ENCODE measurements at places on chromosomes 13 and 19.

DNA sequence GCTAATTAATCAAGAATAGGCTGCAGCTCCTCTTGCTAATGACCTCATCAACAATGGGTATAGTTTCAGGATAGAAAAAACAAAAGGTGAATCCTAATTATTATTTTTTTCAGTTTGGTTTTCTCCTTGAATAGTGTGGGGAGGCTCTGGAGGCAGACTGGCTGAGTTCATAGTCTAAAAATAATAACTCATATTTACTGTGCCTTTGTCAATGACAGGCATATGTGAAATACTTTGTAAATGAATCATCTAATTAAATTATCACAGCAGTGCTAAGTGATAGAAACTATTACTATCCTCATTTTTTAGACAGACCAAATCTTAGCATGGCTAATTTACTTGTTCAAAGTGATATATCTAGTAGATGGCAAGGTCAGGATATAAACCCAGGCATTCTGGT, 1261.0 kb upstream of the SLC10A2 start:
- no peak for DNase-seq

DNA sequence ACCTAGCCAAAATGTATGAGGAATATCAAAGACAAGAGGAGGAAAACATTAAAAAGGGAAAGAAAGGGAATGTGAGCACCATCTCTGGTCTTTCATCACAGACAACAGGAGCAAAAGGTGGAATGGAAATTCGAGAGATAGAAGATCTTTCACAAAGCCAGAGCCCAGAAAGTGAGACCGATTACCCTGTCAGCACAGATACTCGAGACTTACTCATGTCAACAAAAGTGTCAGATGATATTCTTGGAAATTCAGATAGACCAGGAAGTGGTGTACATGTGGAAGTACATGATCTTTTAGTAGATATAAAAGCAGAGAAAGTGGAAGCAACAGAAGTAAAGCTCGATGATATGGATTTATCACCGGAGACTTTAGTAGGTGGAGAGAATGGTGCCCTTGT, 217.0 kb downstream of the NBEA start:
- DNase-seq: no peak

- no peak for DNase-seq
These were observed 432.1 kb downstream of the TBC1D4 start for GRCh38 chr13:75049735-75050335.

DNA sequence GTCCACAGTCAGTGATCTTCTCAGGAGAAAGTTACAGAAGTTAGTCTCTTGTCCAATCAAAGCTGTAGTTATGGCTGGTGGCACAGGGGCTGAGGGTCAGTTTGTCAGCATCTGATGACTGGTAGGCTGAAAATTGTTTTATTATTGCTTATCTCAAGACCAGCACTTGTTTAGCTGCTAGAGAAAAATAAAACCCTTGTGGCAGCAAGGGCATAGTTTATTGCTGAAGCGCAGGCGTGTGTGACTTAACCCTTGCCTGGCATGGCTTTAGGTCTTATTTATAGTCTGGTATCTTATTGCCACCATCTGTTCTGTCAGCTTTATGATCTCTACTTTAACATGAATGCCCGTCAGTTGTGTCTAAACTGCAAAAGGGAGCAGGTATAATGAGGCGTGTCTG, 154.7 kb downstream of the USP12 start:
- no peak for DNase-seq

GRCh38 chr13:102873653-102874052, 27.8 kb downstream of the ERCC5 start:
- DNase-seq: no peak

GRCh38 chr19:1513499-1514294, 878 bp upstream of the ADAMTSL5 start:
- no peak for DNase-seq

- DNase-seq: no peak
These were observed 988 bp downstream of the LRRC4B start for GRCh38 chr19:50567052-50567841.

DNA sequence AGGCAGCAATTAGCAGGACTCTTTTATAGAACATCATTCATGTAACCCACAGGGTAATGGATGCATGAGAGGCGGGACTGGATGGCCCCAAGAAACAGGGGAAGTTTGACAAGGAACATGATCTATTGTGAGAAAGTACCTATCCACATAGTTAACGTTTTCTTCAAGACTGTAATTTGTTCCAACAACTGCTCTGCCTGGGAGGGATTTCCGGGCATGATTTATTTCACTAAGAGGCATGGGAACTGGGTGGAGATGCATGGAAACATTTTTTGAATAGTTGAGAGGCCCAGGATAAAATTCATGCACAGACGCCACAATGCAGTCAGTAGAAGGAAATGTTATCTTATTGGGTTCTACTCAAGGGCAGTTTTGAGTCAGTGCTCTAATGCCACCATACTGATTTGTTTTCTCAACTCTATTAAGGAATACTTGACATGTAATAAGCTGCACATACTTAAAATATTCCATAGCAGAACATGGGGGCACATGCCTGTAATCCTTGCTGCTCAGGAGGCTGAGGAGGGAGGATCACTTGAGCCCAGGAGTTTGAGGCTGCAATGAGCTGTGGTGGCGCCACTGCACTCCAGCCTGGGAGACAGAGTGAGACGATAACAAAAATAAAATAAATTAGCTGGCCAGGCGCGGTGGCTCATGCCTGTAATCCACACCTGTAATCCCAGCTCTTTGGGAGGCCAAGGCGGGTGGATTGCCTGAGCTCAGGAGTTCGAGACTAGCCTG, 9.9 kb upstream of the ATG4D start:
- DNase-seq: no peak

DNA sequence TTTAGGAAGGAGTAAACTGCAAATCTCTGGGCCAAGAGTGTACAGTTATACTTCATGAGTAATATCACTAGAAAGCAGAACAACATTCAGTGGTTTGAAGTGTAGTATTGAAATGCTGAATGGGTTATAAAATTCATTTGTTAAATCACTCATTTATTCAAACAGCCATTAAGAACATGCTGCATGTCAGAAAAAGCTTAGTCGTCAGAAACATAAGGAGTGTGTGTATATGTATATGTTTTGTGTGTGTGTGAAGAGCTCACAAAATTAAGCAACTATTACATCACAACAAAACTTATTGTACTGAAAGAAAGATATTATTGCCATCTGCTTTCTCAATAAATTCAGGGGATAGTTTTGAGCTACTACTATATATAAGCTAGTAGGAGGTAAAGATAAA, 165.4 kb upstream of the PCDH9 start:
- no peak for DNase-seq

- no peak for DNase-seq
These were observed 34.6 kb downstream of the CRTC1 start for GRCh38 chr19:18718015-18718526.

- DNase-seq: no peak
These were observed 6.4 kb downstream of the FBN3 start for GRCh38 chr19:8143041-8143440.

DNA sequence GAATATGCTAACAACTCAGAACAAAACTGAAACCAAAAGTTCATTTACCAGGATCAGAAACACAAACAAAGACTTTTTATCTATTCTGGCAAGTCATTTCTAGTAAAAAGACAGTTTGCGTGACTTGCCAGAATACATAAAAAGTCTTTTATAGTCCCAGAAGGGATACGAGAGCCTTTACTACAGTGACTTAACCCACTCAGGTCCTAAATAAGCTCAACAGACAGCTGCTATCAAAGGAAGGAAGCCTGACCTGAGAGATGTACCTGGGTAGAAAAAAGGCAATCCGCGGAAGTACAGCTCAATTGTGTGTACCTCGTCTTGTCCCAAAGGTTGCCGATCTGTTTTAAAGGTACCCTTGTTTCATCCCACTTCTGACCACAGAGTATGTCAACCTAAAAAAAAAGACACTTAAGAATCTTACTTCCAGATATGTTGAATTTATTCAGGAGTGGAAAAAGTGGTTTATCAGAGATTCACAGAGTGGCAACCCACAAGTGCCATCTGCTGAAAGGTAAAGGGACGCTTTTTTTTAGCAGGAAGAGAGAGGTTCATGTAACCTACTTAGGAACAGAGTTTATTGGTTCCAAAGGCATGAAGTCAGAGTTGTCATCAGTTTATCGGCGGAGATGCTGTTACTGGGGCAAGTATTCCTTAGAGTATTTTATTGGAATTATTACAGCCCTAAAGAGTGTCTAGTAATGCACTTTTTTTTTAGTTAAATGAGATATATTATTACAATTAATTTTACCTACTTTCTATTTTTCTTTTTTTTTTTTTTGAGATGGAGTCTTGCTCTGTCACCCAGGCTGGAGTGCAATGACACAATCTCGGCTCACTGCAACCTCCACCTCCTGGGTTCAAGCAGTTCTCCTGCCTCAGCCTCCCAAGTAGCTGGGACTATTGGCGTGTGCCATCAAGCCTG, 69.7 kb upstream of the C1QTNF9B start:
- no peak for DNase-seq

DNA sequence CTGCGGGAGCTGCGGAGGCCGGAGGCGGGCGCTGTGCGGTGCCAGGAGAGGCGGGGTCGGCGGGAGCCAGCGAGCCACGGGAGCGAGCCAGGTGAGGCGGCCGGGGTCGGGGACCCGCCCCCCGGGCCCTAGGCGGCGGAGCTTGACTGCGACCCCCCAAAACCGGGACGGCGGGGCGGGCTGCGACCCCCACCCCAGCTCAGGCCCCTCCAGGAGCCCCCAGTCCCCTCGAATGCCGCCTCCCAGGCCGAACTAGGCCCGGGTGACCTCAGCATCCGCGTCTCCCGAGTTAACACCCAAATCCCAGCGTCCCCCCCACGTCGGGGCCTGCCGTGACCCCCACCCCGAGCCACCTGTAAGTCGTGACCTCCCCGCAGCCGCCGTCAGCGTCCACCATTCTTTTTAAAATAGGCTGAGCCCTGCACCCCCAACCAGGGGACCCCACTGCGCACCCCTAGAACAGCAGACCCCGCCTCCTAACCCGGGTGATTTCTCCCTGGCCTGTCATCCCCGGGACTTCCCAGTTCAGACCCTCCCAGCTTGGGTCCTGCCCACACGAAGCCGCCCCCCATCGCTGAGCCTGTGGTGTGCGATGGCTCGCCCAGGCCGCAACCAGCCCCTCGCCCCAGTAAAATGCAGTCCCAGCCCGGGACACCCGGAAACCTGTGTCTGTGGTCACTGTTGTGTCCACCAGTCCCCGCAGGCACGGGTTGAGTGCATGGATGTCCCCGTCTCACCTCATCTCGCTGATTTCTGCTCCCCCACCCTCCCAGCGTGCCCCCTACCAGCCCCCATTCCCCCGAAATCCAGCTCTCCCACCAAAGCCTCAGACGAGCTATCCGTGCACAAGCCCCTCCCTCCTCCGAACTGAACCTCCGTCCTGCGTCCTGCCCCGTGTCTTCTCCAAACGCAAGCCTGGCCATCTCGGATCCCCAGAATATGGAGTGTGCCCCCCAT, 551 bp downstream of the FZR1 start:
- no peak for DNase-seq

DNA sequence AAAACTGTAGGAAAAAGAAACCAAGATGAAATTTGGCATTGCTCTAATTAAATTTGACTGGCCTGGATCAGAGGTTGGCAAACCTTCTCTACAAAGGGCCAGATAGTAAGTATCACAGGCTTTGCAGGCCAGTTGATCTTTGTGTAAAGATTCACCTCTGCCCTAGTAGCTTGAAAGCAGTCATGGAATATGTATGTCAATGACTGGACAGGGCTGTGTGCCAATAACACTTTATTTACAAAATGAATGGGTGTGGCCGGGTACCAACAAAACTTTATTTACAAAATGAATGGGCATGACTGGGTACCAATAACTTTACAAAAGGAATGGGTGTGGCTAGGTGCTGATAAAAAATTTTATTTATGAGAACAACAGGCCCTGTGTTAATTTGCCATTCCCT, 20.0 kb downstream of the SIN3B start:
- no peak for DNase-seq

DNA sequence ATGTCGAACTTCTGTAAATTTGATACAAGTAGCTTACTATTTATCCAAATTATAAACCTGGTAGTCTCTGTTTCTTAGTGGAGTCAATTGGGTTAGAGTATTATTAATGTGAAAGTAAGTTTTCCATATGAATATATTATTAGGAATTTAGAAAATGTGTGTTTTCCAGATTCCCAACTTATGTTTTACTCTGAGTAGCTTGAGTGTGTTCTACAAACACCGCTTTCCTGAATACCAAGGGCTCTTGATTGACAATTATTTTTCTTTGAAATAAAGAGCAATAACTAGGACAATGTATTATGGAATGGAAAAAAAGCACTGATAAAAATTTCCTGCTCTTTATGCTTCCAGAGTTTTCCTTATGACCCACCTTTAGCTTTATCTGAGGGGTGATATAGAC, 233.6 kb downstream of the POSTN start:
- no peak for DNase-seq

GRCh38 chr19:46546194-46546896, 50.7 kb upstream of the PNMA8B start:
- DNase-seq: no peak

Measured in stimulated activated CD8-positive, alpha-beta memory T cell treated with anti-CD3 and anti-CD28 coated beads, Interleukin-4, amount 100 ng/mL, for 1 hour (primary cell).